ENCODE measurements at places on chromosomes 7 and 10. TPM values are rescaled to one million over a fixed set of nuclear protein-coding genes. Genes with fewer than 3 reads are reported as not detected.

- DNase-seq = no peak
- H3K4me1 ChIP-seq = no peaks in the 10 kb centered on the region
- H3K36me3 ChIP-seq = no peaks in the 10 kb centered on the region
Observed at GRCh38 chr7:87702326-87702725, 74.1 kb downstream of the RUNDC3B start.

- DNase-seq = no peak
- no peaks in the 10 kb centered on the region for H3K27me3 ChIP-seq
- peaks cover 1% of the 10 kb centered on the region for H3K4me1 ChIP-seq
Observed at GRCh38 chr7:152093717-152094116, 68.2 kb downstream of the GALNT11 start.

GRCh38 chr10:28243923-28244322 lies 58.9 kb downstream of the MPP7 start:
- H3K36me3 ChIP-seq = no peaks in the 10 kb centered on the region
- H3K27me3 ChIP-seq = no peaks in the 10 kb centered on the region
- no peak overlapping the region for H3K27ac ChIP-seq
- DNase-seq = no peak

GRCh38 chr7:38310591-38311101 lies 37.2 kb upstream of the TARP start:
- no peaks in the 10 kb centered on the region for H3K36me3 ChIP-seq
- no peak for DNase-seq
- H3K27me3 ChIP-seq = no peaks in the 10 kb centered on the region
- no peak overlapping the region for H3K27ac ChIP-seq

GRCh38 chr7:13236026-13236425 lies 548.6 kb downstream of the ARL4A start:
- no peak overlapping the region for H3K27ac ChIP-seq
- no peak for DNase-seq
- no peaks in the 10 kb centered on the region for H3K27me3 ChIP-seq
- no peak overlapping the region for H3K4me3 ChIP-seq
- H3K4me1 ChIP-seq = no peaks in the 10 kb centered on the region

DNA sequence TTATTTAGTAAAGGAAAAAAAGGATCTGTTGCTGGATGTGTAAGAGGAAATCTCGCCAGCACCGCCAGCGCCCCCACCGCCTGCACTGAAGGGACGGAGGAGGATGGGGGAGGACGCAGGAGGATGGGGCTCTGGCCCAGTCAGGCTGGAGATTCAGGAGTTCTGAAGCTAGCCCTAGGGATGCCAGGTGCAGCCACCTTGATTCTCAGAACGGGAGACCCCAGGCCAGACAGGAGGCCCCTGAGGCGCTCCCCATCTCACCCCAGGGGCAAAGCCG lies 1.3 kb downstream of the CAMK2B start:
- no peaks in the 10 kb centered on the region for H3K36me3 ChIP-seq
- peak overlapping the region; percentile 76 for H3K4me3 ChIP-seq
- peaks cover 56% of the 10 kb centered on the region for H3K27me3 ChIP-seq
- peaks cover 23% of the 10 kb centered on the region for H3K4me1 ChIP-seq
- DNase-seq = no peak

- no peak overlapping the region for H3K4me3 ChIP-seq
- H3K27me3 ChIP-seq = no peaks in the 10 kb centered on the region
- peaks cover 9% of the 10 kb centered on the region for H3K4me1 ChIP-seq
- peaks cover 7% of the 10 kb centered on the region for H3K36me3 ChIP-seq
Observed at GRCh38 chr7:96127746-96128145, 194.2 kb downstream of the SLC25A13 start.

GRCh38 chr7:108236681-108237415 lies 106.7 kb upstream of the LAMB4 start:
- H3K27ac ChIP-seq = peak overlapping the region; percentile 79
- H3K4me3 ChIP-seq = no peak overlapping the region
- H3K36me3 ChIP-seq = no peaks in the 10 kb centered on the region
- H3K27me3 ChIP-seq = no peaks in the 10 kb centered on the region

DNA sequence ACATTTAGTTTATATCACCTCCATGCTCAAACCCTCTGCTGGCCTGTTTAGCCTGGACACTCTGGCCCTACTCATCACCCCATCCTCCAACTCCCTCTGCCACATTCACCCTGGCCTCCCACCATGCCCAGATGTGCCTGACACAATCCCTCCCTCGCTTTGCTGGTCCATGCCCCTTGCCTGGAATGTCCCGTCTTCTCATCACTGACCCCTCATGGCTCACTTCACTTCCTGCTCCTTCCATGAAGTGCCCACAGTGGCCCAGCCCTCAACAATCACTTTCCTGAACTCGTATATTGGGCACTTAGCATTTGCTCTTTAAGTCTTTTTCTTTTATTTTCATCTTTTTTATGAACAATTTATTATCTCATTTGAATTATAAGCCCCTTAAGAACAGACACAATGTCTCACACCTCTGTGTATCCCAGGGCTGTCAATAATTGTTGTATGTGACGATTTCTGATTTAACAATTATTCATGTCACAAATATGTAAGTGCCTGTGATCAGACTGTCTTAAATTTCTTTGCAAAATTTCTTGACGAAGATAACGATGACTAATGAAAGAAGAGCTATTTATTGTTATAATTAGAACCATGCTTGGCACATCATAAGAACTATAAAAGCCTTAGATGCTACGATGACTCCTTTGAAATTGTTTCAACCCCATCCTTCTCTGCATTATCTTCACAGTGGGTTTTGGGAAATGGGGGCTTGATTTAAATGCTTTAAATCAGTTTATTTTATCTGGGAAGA lies 209.9 kb upstream of the YAE1 start:
- peaks cover 12% of the 10 kb centered on the region for H3K4me1 ChIP-seq
- H3K36me3 ChIP-seq = no peaks in the 10 kb centered on the region
- H3K4me3 ChIP-seq = no peak overlapping the region
- H3K27ac ChIP-seq = peak overlapping the region; percentile 29
- H3K27me3 ChIP-seq = no peaks in the 10 kb centered on the region

- no peak for DNase-seq
- H3K36me3 ChIP-seq = no peaks in the 10 kb centered on the region
- no peaks in the 10 kb centered on the region for H3K4me1 ChIP-seq
- no peak overlapping the region for H3K27ac ChIP-seq
Observed at GRCh38 chr7:156034397-156034796, 222.1 kb upstream of the SHH start.

DNA sequence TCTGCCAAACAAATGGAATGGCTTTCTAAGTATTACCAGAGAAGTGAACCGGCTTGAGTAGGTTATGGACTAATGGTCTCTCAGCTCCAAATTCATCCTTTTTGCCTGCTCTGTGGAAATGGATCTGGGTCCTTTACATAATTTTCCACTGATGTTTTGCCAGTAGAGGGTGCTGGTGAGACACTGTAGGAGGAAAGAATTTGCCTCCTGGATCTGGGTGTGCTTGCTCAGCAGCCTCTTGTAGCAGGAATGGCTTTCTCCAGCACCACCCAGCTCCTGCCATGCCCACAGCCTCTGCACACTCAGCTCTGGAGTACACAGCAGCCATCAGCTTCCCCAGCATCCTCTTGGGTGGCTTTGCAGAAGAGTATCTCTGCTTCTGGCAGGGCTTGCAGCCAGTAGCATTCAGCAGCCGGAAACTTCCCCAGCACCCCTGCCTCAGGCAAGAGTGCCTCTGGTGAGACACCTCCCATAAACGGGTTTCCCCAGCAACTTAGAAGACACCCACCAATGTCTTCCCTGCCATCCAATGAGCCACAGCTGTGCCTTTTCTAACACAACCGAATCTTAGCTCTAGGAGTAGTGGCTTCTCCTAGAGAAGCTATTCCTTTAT lies 235.0 kb upstream of the PLPP4 start:
- H3K27me3 ChIP-seq = peaks cover 6% of the 10 kb centered on the region
- H3K36me3 ChIP-seq = no peaks in the 10 kb centered on the region
- peak; percentile 24 for DNase-seq
- no peaks in the 10 kb centered on the region for H3K4me1 ChIP-seq

Gene VIM
- 172 TPM for total RNA-seq

Gene MSMB
- not detected for total RNA-seq

Gene GRB10
- 58.4 TPM for total RNA-seq

Gene DNAJC30
- 11.1 TPM for total RNA-seq

Data from progenitor cell of endocrine pancreas (in vitro differentiated cells).